ENCODE measurements at places on chromosomes 6 and 20.

- no peak for DNase-seq
Measured at GRCh38 chr6:100665041-100665380, 200.3 kb upstream of the SIM1 start.

GRCh38 chr20:46117704-46118467 lies at the start of gene CD40:
Gene CD40, plus strand, starts transcription at chr20:46118314. Its CDS starts 30 bp downstream, at chr20:46118344.
- peak; percentile 60 for DNase-seq

GRCh38 chr20:13526551-13526950 lies 112.2 kb downstream of the TASP1 start:
- DNase-seq: no peak

DNA sequence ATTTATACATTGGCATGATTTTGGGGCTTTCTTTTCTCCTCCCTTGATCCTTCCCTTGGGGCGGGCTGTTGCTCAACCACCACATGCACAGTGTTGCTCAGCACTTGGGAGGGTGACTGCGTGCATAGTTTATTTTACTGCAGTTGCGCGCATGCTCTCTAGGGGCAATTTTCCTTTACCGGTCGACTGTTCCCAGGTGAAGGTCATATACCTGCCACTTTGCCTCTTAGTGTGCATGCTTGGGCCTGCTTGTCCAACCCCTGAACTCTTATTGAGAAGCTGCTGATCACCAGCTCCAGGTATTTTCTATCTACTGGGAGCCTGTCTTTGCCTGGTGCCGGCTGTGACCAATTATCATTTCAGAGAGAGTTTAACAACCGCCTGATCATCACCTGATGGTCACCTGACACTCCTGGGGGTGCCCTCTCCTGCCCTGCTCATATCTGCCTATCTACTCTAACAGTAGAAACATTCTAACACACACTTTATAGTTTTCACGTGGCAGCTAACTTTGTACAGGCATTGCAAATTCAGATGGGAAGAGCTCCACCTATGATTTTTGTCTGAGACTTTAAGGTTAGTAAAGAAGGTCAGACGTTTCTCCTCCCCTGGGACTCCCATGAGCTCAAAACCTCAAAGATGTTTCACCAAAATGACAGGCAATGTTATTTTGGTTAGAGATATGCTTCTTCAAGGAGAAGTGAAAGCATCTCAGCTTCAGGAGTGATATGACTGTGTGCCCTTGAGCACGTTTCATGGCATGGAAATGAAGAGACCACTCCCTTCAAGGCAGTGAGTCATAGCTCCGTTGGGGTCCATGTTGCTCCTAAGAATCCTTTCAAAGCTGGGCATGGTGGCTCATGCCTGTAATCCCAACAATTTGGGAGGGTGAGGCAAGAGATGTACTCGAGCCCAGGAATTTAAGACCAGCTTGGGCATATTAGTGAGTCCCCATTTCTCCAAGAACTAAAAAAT lies 227.5 kb upstream of the MYLIP start:
- DNase-seq: peak; percentile 32

DNA sequence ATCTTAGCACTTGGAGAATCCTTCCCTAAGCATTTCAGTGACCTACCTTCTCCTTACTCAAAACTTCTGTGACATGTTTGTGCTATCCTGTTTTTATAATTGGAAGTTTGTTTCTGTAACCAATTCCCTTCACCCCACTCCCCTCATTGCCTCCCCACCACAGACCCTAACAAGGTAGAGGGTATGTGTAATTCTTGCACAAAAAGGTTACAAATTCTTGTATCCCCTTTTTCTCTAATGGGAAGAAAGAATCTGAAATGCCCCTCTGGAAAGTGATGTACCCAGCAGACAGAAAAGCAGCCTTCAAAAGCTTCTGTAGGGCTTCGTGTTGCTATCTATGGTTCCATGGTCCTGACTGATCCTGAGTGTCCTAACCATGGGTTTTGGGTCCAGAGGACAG lies 111.7 kb upstream of the TMEM170B start:
- DNase-seq: no peak

GRCh38 chr6:69866351-69866769 lies at the start of gene COL19A1:
Gene COL19A1, plus strand, starts transcription at chr6:69866556. Its CDS starts 13,012 bp downstream, at chr6:69879568.
- no peak for DNase-seq

DNA sequence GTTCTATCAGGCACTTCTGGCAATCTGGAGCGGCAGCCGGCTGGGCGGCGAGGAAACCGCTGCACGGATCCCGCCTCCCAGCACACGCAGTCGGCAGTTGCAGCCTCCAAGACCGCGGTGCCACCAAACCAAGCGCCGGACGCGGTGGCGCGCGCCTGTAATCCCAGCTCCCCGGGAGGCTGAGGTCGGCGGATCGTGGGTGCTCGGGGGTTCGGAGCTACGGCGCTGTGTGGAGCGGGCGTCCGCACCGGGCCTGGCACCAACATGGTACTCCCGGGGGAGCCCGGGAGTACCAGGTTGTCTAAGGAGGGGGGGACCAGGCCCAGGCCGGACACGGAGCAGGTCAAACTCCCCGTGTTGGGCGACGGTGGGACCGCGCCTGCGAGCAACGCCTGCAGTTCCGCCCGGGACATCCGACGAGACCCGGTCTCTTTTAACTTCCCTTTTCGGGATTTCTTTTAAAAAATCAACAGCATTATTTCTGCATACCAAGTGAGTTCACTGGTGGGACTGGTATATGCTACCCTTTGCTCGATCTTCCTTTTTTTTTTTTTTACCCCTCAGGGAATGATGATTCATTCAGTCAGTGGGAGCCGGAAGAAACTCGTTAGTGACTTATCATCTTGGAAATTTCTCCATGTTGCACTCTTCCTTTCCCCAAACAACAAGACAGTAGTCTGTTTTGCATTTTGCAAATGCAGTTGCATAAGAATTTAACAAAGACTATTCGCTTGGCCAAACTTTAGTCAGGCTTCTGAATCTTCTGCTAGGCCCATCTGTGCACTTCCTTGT lies 27.6 kb downstream of the ZNF311 start:
- DNase-seq: peak; percentile 21

GRCh38 chr6:37490536-37491170 lies 9.0 kb downstream of the CCDC167 start:
- DNase-seq: no peak

DNA sequence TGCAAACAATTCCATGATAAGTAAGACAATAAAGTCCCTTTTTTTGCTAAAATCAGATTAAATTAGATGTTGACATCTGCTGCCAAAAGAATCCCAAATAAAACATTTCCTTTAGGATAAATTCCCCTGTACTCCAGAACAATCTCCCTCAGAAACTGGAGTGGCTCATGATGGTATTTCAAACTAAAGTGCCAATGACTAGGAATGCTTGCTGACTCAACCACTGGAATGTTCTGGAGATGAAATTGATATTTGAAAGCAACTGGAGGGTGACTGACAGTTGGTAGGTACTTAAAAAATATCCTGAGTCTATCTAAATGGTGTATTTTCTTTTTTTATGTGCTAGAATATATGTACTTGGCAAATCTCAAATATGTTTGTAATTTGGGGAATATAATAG lies 350.1 kb upstream of the TSHZ2 start:
- no peak for DNase-seq

DNA sequence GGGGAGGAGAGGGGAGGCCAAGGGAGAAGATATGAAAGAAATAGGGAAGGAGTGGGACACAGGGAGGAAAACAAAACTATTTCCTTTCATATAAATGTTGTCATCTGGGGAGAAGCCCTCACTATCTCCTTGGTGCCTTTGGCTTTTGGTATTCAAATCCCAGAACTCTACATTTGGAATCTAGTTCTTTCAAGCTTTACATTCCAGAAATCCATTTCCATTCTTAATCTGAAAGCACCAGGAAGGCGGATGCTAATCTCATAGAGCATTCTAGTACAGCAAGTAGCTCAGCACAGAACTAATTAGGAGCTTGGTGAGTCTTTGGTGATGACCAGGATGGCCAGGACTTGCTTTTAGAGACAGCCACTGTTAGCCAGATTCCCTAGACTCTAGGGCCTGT lies 177.9 kb downstream of the KIF16B start:
- no peak for DNase-seq

- DNase-seq: no peak
Measured at GRCh38 chr6:154907291-154907690, 87.8 kb upstream of the TIAM2 start.

DNA sequence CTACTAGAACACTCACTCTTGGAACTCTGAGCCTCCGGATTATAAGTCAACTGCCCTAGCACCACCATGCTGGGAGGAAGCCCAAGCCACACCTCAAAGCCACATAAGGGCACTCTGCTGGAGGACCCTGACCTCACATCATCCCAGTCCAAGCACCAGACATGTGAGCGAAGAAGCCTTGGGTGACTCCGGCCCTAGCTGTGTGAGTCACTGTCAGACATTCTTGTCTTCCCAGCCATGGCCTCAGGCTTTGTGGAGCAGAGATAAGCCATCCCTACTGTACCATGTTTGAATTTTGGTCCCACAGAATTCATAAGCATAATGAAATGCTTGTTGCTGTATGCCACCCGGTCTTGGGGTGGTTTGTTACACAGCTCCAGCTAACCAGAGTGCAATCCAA lies 247.7 kb downstream of the SOD2 start:
- DNase-seq: no peak

DNA sequence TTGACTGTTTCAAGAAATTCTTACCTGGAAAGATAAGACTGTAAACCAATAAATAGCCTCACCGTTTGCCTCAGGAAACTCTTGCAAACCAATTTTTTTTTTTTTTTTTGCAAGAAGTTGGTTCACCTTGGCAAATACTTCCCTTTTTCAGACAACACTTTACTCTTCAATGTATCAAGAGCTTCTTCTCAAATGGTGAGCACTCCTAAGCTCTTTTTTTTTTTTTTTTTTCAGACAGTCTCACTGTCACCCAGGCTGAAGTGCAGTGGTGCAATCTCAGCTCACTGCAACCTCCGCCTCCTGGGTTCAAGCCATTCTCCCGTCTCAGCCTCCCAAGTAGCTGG lies 22.7 kb upstream of the SNTA1 start:
- no peak for DNase-seq

- DNase-seq: no peak
Measured at GRCh38 chr6:30769853-30770524, 25.6 kb upstream of the IER3 start.

DNA sequence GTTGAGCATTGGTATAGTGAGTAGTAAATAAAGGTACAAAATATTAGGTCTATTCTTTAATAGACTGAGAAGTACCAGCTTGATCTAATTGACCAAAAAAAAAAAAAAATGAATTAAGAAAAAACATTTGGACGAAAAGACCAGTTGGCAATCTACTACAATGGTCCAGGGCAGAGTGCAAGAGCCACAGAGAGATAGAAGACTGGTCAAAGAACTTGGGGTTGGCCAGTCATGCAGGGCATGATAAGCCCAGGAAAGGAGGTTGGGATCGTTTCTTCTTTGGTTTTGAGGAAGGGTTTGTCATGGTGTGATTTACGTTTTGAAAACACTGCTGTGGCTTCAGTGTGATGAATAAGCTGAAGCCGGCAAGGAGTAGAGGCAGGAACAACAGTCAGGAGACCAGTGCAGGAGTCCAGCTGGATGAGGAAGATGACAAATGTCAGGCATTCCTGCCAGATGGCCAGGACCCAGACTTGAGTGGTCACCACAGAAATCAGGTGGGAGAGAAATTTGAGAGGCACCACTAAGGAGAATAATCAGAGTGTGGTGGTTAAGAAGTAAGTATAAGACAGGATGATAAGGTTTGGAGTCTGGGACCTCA lies 14.0 kb downstream of the SMLR1 start:
- no peak for DNase-seq

DNA sequence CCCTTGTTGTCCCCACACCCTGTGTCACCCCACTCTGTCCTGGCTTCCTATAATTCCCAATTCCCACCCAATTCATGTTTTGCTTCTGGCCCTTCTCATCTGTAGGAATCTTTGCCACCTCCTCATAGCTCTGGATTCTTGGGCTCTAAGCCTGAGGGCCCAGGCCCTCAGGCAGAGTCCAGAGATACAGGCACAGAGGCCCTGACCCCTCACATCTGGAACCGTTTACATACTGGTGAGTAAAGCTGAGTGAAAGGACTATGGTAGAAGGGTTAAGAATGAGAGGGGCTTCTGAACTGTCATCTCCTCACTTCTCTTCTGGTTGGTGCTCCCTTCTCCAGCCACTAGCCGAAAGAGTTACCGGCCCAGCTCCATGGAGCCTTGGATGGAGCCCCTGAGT lies 13.6 kb downstream of the PRRC2A start:
- DNase-seq: no peak

GRCh38 chr6:160274871-160275510 lies 16.4 kb upstream of the SLC22A2 start:
- no peak for DNase-seq

- no peak for DNase-seq
Measured at GRCh38 chr20:58613061-58613854, 37.8 kb upstream of the STX16 start.

- DNase-seq: no peak
Measured at GRCh38 chr6:158485431-158485830, 74.5 kb upstream of the TMEM181 start.

GRCh38 chr6:45076217-45076930 lies 251.8 kb upstream of the RUNX2 start:
- DNase-seq: no peak
